ENCODE measurements at places on chromosomes 1 and 21.
A peak's percentile ranks its signal among the peaks of the same experiment; 100 is the strongest.

DNA sequence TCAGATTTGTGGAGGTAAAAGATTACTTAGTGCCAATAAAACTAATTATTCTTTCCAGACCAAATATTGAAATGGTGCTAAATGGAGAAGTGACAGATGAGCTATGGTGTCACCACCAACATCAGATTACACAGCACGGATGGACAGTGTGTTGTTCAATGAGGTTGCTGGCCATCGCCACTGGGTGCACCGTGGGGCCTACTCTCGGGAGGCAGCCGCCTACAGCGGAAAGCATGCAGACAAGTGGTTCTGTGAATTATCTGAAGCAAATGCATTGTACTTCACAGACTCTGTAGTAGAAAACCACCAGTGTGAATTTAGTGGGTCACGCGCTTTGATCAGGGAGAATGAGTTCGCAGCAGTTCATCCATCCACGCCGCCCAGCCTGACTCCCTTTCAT, 42.3 kb downstream of the GNG4 start:
- no peak for DNase-seq

GRCh38 chr1:1349256-1350012, at the start of gene DVL1:
Gene DVL1 (minus strand): TSS chr1:1349418. CDS start chr1:1349065, 353 bp downstream.
- DNase-seq, result no peak

DNA sequence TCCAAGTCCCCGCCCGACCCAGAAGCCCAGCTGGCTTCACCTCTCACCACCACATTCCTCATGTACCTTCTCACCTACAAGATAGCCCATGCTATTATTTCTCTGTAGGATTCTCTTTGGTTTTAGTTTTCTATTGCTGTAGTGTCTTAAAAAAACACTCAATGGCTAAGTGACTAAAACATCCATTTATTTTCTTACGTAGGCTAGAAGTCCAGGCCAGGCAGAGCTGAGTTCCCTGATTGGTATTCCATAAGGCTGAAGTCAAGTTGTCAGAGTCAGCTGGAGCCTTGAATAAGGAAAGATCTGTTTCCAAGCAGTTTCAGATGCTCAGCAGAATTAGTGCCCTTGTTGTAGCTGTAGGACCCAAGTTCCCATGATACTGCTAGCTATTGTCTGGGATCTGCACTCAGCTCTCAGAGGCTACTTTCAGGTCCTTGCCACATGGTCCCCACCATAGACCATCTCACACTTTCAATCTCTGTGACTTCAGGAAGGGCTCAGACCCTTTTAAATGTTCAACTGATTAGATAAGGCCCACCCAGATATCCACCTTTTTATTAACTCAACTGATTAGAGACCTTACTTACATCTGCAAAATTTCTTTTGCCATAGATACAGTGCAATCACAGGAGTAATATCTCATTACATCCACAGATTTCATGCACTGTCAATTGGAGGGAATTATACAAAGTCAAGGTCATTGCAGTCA, 371.0 kb downstream of the TGFB2 start:
- no peak for DNase-seq

DNA sequence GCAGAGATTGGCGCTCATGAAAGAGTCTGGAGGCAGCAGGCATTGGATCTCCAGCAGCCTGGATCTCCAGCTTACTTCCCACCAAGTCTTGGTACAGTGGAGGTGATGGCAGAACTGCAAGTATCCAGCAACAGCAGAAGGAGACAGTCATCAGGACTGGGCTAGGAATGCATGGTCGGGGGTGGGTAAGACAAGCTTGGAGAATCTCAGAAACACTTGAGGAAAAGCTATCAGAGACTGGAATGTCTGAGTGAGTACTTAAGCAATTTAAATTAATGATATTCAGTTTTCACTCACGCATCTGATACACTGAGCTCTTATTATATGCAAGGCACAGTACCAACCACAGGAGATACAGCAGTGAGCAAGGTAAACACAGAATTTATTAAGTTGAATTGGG, 9.8 kb downstream of the TMEM35B start:
- no peak for DNase-seq

DNA sequence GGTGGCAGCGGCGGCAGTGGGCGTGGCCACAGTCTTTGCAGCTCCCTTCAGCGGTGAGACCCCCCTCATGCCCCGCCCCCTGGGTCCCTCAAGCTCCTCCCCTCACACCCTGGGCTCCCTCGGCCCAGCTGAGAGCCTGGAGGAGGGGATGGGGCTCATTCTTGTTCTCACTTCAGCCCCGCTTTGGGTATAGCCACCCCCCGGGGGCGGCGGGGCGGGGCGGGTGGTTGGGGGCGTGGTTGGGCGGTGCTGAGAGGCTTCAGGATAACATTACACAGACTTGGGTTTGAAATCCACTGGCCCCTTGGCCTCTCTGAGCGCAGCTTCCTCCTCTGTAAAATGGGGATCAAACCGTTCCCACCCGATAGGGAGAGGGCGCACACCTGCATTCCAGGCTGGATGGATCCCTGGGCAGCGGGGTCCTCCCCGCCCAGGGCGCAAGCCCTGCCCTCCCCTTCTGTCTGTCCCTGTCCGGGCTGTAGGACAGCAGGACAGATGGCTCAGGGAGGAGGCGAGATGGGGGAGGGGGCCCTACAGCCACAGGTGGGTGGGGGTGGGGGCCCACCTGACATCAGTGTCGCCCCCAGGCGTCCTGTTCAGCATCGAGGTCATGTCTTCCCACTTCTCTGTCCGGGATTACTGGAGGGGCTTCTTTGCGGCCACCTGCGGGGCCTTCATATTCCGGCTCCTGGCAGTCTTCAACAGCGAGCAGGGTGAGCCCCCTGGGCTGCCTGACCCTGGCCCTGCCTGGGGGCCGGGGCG, 5.1 kb downstream of the CLCNKA start:
- no peak for DNase-seq

DNA sequence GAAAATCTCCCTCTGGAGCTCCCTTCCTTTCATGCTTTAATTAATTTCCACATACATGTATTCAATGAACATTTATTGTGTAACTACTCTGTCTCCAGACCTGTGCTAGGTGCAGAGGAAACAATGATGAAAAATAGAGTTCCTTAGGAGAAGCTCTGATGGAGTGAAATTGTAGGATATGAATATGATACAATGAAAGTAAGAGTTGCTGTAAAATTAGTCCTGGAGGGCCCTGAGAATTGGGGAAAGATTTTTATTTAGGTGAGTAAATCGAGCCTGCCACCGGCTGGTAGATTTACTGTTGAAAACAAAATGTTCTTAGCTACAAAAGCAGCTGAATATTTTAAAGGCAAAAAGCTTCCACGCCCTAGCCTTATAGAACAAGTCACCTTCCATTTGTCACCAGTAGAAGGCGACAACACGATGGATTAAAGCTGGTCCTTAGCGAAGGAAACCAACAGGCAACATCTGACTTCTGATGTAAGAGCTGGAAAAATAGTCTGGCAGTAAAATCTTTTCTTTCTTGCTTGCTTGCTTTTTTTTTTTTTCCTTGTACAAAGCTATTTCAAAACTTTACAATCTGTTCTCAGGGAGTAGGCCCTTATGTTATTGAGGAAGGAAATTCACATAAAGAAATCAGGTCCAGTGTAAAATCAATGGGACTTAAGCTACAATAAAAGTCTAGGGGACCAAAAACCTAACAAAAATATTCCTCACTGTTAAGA, 82.0 kb upstream of the ROR1 start:
- DNase-seq, result peak; percentile 86

DNA sequence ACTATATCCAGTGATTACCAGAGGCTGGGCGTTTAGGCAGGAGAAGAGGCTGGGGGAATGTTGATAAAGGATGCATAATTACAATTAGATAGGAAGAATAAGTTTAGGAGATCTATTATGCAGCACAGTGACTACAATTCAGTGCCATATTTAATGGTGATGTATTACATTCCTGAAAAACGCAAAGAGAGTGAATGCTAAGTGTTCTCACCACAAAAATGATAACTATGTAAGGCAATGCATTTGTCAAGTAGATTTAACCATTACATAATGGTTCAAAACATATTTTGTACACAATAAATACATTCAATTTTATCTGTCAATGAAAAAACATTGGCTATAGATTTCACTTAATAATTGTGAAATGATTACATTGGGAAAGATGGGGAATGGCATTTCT, 548.9 kb downstream of the NUF2 start:
- no peak for DNase-seq

DNA sequence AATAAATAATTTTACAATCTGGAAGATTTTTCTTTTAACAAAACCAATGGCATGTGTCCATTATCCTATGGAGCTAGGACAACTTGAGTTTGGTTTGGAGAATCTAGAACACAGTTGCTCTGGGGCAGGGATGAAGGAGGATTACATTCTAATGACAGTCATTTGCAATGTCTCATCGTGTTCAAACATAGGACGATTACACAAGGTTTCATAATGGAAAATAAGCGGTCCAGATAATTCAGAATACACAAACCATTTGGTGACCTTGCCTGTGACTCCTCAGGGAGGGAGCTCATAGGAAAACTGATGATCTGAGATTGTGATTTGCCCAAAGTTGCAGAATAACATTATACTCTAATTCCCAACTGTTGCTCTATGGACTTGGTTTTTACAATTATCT, 27.6 kb upstream of the RGL1 start:
- DNase-seq, result no peak

GRCh38 chr1:3012456-3013291, 8.6 kb upstream of the ACTRT2 start:
- no peak for DNase-seq

GRCh38 chr1:194161591-194161990, 975.2 kb upstream of the B3GALT2 start:
- no peak for DNase-seq

DNA sequence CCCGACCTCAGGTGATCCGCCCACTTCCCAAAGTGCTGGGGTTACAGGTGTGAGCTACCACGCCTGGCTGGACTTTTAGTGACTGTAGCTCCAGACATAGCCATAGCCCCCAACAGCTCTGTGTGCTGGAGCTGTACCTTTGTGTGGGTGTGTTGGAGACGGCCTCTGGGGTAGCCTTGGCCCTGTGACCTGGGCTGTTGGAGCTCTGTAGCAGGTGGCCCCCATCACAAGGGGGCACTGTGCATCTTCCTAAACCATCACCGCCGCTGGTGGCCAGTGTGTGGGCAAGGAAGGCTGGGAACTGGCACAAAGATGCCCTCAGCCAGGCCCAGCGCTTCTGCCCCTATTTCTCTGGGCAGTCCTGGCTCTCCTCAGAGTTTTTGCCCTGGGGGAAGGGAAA, 38.4 kb upstream of the FOXO6 start:
- DNase-seq, result peak; percentile 66

- no peak for DNase-seq
Observed at GRCh38 chr1:31159869-31160611, 79.6 kb downstream of the NKAIN1 start.

DNA sequence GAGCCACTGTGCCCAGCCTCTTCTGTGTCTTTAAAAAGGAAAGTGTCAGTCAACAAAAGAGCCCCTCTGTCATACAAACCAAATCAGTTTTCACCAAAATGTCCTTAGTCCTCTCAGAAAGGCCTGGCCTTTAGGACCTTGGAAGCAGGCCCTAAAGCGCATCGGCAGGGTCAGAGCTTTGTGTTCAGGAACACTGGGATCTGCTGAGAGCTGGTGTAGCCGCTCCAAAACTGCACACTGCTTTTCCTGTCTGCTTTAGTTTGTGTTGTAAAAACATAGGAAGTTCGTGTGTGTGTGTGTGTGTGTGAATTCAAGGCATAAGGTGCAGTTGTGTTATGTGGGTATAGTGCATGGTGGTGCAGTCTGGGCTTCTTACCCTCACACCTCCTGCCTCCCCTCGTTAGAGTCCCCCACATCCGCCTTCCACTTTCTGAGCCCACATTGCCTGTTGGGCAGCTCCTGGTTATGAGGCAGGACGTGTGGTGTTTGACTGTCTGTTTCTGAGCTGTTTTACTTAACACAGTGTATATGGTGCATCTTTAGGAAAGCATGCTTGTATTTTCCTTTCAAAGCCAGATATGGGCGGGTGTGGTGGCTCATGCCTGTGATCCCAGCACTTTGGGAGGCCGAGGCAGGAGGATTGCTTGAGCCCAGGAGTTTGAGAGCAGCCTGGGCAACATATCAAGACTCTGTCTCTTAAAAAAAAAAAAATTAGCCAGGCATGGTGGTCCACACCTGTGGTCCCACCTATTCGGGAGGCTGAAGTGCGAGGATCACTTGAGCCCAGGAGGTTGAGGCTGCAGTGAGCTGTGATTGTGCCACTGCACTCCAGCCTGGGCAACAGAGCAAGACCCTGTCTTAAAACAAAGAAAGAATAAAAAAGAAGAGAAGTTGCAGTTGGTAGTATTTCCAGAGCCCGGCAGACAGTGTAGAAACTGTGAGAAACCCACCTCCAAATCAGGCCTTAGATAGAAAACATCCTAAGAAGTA, 12.4 kb downstream of the IBA57 start:
- no peak for DNase-seq

- no peak for DNase-seq
Observed at GRCh38 chr1:54421101-54421504, 14.9 kb upstream of the SSBP3 start.

DNA sequence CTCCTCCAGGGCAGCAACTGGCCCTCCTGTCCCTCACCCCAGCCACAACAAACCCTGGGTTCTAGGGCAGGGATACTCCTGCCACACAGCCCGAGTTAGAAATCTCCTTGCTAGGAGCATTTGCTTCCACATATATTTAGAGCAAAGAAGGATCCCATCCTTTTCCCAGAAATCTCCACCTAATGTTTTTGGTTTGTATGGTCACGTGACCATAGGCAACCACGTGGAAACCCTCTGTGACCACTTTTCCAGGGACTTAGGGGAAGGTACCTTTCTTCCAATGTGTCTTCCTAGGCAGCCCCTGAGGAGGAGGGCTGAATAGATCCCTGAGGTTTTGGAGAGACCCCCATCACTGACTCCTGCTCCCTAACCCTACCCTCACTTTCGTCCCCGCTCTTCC, 25.5 kb downstream of the VANGL2 start:
- DNase-seq, result no peak

GRCh38 chr1:81477710-81478109, 323.0 kb upstream of the ADGRL2 start:
- no peak for DNase-seq

DNA sequence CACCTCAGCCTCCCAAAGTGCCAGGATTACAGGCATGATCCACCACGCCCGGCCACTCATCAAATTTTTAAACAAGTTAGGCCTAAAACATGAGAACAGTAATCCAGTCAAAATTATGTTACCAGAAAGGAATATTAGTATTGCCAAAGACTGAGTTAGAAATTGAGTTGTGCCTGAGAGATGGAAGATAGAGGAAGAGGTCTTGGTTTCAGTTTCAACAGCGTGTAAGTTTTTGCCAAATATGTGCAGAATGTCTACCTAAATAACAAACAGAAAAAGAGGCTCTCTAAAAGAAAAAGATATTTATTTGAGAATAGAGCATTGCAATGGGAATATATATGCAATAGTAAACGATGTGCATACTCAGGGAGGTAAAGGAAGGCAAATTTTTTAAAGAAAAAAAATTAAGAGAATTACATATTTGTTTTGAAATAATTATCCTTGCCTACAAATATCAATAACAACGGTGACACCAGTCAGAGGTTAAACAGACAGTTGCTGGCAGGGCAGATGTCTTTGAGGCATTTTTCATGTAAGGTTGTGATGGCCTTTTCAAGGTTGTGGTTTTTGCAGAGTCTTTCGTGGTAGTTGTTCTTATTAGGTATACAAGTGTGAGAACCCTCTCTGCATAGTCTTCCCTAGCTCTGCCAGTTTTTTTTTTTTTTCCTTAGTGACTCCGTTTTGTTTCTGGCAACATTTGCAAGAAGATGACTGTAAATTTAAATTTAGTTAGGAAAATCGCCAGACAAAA, 2.2 kb upstream of the CD1B start:
- DNase-seq, result no peak

- no peak for DNase-seq
Observed at GRCh38 chr1:229537894-229538293, 20.6 kb downstream of the ABCB10 start.

Measured in NCI-H446 (cell line).